ENCODE measurements at places on chromosomes 6 and 20.

DNA sequence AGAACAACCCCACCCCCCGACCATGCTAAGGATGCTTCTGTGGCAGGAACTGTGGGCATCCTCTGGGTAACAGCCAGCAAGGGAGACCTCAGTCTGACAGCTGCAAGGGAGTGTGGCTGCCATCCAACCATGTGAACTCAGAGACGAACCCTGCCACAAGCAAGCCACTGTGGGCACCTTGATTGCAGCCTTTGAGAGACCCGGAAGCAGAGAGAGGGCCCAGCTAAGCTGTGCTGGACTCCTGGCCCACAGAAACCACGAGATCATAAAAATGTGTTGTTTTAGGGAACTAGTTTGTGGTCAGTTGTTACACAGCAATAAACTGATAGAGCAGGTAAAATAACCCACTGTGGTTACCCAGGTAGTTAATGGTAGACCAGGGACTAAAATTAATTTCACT, 414.6 kb downstream of the CDH26 start:
- no peak for DNase-seq

GRCh38 chr6:73325656-73326055, 28.4 kb downstream of the DPPA5 start:
- DNase-seq = no peak

DNA sequence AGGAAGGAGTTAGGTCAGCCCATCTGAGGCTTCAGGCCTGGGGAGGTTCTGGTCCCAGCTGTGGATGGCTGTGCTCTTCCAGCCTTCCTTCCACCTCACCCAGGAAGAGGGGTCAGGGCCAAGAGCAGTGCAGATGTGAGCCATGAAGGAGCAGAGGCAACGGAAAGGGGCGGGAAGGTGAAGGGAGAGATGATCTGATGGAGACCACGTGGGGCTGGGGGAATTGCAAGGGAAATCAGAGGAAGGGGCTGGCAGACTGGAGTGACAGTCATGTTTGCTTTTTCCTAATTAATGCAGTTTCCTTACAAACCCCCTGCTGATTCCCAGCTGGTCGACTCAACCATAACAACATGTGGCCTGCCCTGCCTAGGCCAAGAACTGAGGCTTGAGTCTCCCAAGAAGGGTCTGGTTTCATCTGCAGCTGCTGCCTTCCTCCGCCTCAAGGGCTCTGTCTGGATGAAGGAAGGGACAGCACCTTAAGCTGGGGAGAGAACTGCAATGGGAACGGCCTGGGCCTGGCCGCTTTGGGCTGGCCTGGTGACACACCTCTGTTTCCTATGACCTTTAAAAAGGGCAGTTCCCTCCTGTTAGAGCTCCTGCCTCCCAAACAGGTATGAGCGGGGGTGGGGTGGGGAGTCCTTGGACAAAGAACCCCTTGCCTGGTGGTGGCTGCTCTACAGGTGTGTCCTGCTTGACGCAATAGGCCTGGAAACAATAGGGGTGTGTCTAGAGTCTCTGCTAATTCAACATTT, 7.8 kb upstream of the MRPS18A start:
- DNase-seq = no peak

DNA sequence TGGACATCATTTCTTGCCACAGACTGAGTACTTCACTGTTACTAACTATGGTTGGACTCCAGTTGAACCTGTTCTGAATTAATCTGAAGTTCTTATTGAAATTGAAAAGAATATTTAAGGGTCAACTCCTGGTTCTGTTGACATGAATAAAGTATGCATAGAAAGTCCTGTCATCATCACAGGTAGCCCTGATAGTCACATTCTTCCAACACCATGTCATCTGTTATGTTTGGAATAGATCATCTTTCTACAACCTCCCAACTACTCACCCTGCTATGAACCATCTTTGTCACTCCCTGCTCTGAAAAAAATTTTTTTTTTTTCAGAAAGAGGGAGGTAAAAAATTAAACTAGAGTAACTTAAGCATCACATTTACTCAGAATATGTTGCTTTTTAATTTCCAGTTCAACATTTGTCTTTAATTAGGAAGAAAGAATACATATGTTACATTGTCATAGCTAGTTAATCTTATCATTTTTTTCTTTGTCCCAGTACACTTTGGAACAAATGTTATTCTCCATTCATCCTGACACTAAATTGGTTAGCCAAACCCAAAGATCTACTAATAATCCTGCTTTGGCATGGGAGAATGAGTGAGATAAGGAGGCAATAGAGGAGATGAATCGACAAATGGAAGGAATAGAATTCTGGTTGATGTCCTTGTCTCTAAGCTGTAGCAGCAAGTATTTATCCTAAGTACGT, 775.1 kb upstream of the NRSN1 start:
- DNase-seq = no peak

- peak; percentile 4 for DNase-seq
These were observed 347.7 kb downstream of the BCKDHB start for GRCh38 chr6:80454197-80454596.

DNA sequence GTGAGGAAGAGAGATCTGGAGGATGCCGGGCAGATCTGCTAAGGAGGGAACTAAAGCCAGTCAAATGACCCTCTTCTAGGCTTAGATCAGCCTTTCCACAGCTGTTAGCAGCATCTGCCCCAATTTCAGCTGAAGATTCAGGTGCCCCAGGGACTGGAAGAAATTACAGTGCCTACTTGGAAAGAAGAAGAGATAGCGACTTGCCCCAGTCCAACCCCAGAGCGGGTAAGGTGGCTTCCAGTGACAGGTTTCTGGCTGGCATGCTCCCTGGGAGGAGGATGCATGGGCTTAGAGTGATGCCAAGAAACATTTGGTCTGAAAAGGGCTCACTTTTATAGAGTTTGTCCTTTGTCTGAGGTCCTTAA, 620 bp downstream of the TJAP1 start:
- no peak for DNase-seq

- DNase-seq = no peak
These were observed 123.1 kb downstream of the CDKAL1 start for GRCh38 chr6:20657274-20657800.

DNA sequence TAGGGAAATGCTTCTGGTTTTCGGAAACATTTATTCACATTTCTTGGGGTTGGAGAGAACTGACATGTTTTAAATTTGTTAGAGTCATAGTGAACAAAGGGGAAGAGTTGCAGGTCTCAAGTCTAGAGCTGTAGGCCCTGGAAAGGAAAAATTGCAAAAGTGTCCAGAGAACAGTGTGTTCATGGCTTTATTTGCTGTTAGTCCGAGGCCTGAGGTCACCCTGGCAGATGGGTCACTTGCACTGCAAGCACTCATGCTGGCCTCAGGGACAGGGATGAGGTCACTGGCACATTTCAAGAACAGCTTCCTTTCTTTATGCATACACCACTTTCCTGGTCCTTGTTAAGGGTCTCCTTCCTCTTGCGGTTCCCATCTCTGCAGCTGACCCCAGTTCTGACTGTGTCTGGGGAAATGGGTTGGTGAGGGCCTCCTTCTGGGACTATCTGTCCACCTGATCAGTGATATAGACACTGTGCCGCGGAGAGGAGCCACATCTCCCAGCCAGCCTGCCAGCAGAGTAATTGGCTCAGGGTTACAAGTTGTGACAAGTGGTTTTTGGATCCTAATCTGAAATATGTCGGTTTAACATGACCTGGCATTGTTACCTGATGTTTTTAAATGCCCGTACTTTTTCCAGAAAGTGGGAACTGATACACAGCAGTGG, 194.0 kb downstream of the EYA4 start:
- no peak for DNase-seq

DNA sequence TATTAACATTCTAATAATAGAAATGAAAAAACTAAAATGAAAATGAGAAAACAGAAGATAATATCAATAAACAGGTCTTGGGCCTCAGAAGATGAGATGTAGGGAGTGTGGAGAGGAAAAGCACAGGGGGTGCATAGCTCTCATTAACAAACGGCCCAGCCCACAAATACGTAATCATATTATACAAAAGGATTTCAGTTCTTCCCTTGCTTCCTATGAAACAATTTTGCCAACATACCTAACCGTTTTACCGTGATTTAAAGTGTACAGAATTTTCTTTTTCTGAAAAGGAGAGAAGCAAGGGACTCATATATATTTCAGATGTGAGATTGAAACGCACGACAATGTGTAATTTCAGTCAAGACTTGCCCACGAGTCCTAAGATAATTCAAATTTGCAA, 136.0 kb downstream of the HFE start:
- no peak for DNase-seq

All from GM13977 (cell line).